ENCODE measurements at places on chromosomes 5 and 9. TPM values are rescaled to one million over a fixed set of nuclear protein-coding genes. Genes with fewer than 3 reads are reported as not detected.

Gene PRDM12
- total RNA-seq = 0.31 TPM

Gene LOX
- not detected for total RNA-seq

Gene HSPA4
- 244 TPM for total RNA-seq

Gene PTPA
- total RNA-seq = 114 TPM

Gene ACTBL2
- not detected for total RNA-seq

GRCh38 chr5:177302354-177303110 lies 987 bp downstream of the RAB24 start:
- H3K4me3 ChIP-seq = peak overlapping the region; percentile 93
- H3K36me3 ChIP-seq = peaks cover 60% of the 10 kb centered on the region
- no peak for DNase-seq
- peak overlapping the region; percentile 84 for H3K27ac ChIP-seq

DNA sequence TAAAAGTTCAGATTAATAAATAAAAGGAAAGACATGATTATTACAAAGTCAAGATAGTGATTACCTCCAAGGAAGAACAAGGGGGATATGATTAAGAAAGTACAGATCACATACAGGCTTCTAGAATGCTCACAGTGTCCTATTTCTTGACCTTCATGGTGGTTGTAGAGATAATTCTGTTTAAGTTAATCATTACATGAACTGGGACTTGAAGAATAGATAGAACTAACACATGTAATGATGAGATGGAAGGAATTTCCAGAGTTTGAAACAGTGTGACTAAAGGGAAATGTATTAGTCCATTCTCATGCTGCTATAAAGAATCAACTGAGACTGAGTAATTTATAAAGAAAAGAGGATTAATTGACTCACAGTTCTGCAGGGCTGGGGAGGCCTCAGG lies 72.7 kb downstream of the LURAP1L start:
- H3K4me1 ChIP-seq = no peaks in the 10 kb centered on the region
- H3K36me3 ChIP-seq = no peaks in the 10 kb centered on the region
- H3K4me3 ChIP-seq = no peak overlapping the region
- no peak overlapping the region for H3K27ac ChIP-seq

DNA sequence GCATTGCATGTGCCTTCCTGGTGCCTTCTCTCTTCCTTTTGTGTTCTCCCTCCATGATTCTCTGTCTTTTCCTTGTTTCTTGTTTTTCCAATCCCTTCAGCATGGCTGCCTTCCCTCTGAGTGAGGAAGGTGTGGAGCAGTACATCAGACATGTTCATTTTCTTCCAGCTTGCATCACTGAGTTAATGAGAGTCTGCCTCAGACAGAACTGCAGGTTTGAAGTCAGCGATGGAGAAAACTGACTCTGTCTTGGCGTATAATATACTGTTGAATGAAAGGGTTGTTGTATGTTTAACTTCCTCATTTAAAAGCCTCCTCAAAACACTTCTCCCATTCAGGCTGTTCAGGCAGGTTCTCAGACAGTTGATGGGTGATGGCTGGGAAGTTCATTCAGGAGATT lies 129.3 kb downstream of the KDM4C start:
- no peaks in the 10 kb centered on the region for H3K27me3 ChIP-seq
- no peaks in the 10 kb centered on the region for H3K4me1 ChIP-seq
- H3K27ac ChIP-seq = no peak overlapping the region
- peaks cover 22% of the 10 kb centered on the region for H3K36me3 ChIP-seq
- DNase-seq = no peak
- no peak overlapping the region for H3K4me3 ChIP-seq

DNA sequence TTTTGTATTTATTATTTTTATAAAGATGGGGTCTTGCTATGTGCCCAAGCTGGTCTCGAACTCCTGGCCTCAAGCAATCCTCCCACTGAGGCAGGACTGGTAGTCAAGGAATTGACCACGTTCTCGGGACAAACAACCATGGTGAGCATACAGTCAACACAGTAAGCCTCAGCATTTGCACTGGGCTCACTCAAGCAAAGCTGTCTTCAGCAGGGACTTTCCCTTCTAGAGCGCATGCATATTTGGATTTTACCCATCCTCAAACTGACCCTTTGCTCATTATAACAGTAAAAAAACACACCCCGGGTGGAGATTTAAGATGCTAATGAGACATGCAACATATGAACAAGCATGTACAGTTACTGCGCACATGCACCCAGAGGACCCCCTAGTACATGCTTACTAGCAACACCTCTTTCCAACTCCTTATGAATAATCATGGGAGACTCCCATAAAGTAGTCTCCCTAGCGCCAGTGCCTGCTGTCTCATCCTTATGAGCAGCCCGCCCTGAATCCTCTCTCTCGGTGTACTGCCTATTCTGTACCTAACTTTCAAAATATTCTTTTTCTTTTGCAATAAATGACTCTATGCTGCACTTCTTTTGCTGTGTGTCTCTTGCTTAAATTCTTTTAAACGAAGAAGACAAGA lies 41.5 kb downstream of the C5orf22 start:
- DNase-seq = no peak
- H3K4me1 ChIP-seq = no peaks in the 10 kb centered on the region
- H3K36me3 ChIP-seq = no peaks in the 10 kb centered on the region
- no peak overlapping the region for H3K27ac ChIP-seq
- peaks cover 3% of the 10 kb centered on the region for H3K27me3 ChIP-seq
- H3K4me3 ChIP-seq = no peak overlapping the region

DNA sequence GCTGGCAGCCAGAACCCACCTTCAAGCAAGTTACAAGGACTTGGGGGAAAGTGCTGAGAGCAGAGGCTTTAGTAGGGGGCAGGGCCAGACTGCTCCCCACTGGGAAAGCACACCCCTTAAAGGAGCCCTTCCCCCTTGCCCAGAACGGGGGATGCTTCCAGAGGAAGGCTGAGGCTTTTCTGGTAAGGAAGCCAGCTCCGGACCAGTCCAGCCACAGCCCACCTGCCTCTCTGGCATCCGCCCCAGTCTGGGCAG lies 4.2 kb upstream of the DPM2 start:
- peaks cover 27% of the 10 kb centered on the region for H3K4me1 ChIP-seq
- DNase-seq = no peak
- H3K27me3 ChIP-seq = peaks cover 2% of the 10 kb centered on the region
- H3K4me3 ChIP-seq = no peak overlapping the region
- no peak overlapping the region for H3K27ac ChIP-seq

Data from activated T-helper 1 cell treated with anti-CD3 and anti-CD28 coated beads, Interleukin-12 subunit alpha, Interleukin-12 subunit beta, Interleukin-2, Interleukin-4 antibody, amounts not matched to agents 30 ng/mL and 10 ng/mL and 1 ng/mL, durations not matched to agents 14 hours and 24 hours and 36 hours (primary cell).